ENCODE measurements at places on chromosomes 13 and 19.
A peak's percentile ranks its signal among the peaks of the same experiment; 100 is the strongest.

GRCh38 chr13:79477968-79478367 is 3.0 kb upstream of the NDFIP2 start:
- DNase-seq, result no peak

DNA sequence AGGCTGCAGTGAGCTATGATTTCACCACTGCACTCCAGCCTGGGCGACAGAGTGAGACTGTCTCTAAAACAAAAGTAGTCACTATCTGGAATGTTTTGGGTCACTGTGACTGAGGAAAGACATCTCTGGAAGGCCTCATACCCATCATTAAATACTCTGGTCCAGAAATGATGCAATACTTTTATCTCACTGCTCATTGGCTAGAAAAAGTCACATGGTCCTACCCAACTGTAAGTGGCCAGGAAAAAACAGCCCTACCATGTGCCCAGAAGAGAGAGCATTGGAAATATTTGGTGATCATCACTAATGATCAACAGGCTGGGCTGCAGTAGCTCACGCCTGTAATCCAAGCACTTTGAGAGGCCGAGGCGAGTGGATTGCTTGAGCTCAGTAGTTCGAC is 29.8 kb downstream of the PNPLA6 start:
- no peak for DNase-seq

- DNase-seq, result no peak
Measured at GRCh38 chr19:49020342-49020741, 3.5 kb upstream of the LHB start.

DNA sequence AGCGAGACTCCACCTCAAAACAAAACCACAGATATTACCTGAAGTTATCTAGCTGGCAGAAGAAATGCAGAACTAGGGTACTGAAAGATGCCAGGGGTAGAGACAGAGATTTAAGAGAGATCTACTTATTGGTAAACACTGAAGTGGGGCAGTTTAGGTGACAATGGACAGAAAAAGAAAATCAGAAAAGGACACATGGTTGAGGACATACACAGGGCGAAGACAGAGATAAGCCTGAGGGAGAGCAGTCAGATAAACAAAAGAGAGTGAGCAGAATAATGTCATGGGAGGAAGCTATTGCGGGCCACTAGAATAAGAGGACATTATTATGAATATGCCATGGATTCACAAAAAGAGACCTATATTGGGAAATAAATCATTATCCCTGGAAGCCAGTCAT is 3.3 kb downstream of the NEK5 start:
- DNase-seq, result no peak

- DNase-seq, result no peak
Measured at GRCh38 chr13:85379433-85379832, 419.8 kb downstream of the SLITRK6 start.

GRCh38 chr19:8001651-8001994 is 3.8 kb downstream of the ELAVL1 start:
- no peak for DNase-seq

GRCh38 chr13:33956346-33956745 is 138.4 kb downstream of the RFC3 start:
- DNase-seq, result no peak

GRCh38 chr19:17488593-17489391 is 18.5 kb downstream of the SLC27A1 start:
- DNase-seq, result no peak

GRCh38 chr19:15072930-15073647 is 8.9 kb upstream of the OR1I1 start:
- no peak for DNase-seq

DNA sequence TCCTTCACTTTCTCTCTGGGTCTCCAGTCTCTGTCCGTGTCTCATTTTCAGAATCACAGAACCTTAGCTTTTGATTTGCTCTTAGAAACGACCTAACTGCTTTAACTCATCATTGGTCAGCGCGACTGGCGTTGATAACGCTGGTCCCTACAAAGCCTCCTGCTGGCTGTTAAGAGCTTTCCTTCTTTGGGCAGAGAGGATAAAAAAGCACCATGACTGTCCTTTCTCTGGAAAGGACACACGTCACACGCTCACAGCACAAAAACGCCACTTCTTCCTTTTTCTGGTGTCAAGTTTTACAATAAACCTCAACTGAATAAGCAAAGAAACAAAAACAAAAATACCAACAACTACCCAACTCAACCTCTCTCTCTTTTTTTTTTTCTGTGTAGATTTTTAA is 1.7 kb upstream of the KLK12 start:
- no peak for DNase-seq

GRCh38 chr19:36460046-36460445 is 29.3 kb downstream of the ZNF566 start:
- no peak for DNase-seq

GRCh38 chr19:2610637-2611482 is 91.6 kb downstream of the GNG7 start:
- peak; percentile 77 for DNase-seq

DNA sequence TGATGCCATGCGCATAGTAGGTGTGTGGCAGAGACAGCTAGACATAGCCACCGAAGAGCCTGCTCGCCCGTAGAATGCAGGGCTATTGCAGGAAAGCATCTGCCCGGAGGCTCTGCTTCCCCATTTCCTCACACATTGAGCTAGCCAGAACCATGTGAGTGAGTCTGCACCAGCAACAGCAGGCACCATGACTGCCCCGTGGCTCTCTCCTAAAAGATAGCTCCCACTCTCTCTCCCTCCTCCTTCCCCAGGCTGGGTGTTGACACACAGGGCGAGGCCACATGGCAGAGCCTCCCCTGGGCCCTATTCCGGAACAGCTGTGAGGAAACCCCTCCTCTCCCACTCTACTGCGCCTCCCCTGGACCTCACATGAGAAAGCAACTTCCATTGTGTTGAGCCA is 52.3 kb upstream of the ATP12A start:
- DNase-seq, result no peak

DNA sequence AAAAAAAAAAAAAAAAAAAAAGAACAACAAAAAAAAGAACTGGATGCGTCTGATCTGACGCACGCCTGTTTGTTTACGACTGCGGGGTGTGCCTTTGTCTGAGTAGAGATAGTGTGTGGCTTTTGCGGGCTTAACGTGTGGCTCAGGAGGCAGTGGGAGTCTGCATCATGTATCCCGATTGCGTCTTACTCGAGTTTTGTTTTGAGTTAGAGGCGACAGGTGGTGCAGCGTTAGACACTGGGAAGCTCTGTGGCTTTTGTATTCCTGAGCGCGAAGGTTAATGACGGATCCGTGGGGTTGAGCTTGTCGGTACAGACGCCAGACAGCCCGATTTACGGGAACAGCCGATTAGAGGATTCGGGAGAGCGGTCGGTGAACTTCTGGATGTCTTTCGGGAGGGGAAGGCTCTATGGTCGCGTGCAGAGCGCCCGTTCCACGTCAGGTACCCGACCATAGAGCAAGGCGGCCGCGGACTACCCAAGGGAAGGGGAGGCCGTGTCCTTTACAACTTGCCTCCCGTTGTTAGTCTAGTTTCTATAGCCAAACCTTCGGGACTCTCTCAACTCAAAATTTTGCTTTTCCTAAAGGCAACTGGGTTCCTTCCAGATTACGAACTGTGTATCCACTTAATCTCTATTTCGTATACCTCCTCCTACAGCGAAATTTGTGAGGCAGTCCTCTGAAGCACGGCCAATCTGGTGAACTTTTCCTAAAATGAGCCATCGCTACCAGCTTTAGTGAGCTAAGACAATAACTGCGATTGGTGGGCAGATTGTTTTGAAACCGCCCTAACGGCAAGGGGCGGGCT is 926 bp upstream of the HNRNPUL1 start:
- peak; percentile 77 for DNase-seq

DNA sequence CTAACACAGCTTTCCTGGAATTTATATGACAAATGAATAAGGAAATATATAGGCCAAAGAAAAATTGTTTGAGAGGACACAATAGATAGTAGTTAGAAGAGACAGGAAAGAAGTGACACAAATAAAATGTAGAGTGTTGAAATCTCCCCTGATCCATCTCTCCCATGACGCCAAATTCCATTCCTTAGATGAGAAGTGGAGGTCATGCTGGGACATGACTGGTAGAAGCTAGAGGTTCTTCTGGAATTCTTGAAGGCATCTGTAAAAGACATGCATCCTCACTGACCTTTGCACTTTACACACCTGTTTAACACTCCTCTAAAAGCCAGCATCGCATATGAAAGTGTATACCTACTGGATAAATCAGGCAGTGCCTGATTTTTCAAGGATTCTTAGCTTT is 67.8 kb downstream of the DGKH start:
- no peak for DNase-seq

- DNase-seq, result no peak
Measured at GRCh38 chr19:2255982-2256685, at the start of gene JSRP1. JSRP1 (minus strand) TSS chr19:2256417; CDS start chr19:2255314, 1,103 bp downstream.

GRCh38 chr13:51742611-51743010 is 61.4 kb downstream of the DHRS12 start:
- no peak for DNase-seq

GRCh38 chr13:40318366-40318765 is 348.1 kb downstream of the FOXO1 start:
- no peak for DNase-seq

DNA sequence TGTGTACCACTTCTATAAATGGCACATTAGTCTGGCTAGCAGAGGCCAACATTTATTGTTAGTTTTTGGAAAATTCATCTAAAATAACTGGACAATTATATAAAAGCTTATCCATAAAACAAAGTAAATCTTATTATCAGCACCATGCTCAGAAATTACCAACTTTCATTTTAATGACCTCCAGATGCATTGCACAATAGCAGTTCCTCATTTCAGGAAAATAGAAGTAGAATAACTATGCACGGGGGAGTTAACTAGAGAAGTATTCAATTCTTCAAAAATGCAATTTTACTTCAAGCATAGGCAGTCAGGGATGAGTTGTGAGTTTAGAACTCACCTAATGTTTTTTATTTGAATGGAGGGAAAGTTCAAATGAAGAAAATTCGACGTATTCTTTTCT is 1023.5 kb downstream of the PCDH17 start:
- DNase-seq, result no peak

DNA sequence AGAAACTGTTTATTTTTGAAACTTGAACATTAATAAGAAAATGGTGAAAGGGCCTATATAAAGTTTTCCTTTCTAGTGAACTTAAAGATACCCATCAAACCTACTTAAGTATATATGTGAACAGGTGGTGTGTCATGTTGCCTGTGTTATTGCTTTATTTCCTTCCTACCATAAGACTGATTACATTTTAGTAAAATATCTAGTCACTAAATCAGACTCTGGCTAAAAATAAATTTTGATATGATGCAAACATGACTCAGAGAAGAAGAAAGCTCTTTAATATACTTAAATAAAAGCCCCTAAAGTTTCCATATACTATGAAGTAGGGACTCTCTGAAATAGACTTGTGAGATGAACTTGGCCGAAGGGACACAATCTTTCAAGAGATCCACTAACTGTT is 35.1 kb upstream of the FBXL3 start:
- DNase-seq, result no peak

- DNase-seq, result no peak
Measured at GRCh38 chr19:33726756-33727155, 69.9 kb upstream of the KCTD15 start.

DNA sequence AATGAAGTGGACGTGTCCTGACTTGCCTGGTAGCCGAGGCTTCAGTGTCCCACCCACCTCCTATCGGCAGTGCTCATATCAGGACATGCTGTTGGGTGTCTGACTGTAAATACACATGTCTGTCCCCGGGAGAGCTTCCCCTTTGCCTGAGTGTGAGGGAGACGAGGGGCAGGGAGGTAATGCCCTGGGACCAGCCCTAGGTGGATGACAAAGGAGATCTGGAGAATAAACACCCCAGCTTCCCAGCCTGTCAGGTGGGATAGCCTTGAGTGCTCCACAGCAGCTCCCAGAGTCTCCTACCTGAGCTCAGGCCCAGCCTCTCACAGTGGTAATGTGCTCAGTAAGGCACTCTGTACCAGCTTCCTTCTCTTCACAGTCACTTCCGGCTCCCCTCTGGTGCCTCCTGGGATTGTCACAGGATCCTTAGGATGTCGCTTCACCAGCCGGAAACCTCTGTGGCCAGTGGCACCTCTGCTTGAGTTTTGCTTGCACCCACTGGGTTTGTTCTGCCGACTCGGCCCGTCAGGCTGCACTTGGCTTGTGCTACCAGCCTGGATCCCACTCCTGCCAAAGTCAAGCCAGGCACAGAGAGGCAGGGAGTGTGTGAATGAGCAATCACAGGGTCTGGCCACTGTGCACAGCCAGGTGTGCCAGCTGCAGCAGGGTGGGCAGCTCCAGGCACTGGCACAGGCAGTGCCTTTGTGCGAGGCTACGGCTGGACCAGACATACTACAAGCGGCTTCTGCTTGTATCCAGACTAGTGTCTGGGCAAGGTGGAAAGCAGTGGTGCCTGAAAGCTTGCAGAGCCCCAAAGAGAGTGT is 54.4 kb upstream of the RGCC start:
- no peak for DNase-seq

GRCh38 chr13:49258089-49258796 is 10.5 kb downstream of the CDADC1 start:
- no peak for DNase-seq

- no peak for DNase-seq
Measured at GRCh38 chr19:31342926-31343325, 6.3 kb downstream of the TSHZ3 start.

DNA sequence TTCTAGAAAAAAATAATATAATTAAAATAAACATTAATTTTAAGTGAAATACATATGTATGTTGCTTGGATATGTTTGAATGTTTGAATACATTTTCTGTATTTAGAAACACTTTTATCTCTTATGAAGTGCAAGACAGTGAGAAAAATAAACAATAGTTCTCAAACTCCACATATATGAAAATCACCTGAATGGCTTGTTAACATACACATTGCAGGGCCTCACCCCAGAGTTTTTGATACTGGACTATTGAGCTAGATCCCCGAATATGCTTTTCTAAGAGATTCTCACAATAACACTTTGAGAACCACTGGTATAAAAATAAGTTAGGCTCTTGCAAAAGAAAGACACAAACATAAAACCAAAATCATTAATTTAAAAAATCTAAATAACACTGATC is 1570.3 kb upstream of the PRR20A start:
- no peak for DNase-seq

DNA sequence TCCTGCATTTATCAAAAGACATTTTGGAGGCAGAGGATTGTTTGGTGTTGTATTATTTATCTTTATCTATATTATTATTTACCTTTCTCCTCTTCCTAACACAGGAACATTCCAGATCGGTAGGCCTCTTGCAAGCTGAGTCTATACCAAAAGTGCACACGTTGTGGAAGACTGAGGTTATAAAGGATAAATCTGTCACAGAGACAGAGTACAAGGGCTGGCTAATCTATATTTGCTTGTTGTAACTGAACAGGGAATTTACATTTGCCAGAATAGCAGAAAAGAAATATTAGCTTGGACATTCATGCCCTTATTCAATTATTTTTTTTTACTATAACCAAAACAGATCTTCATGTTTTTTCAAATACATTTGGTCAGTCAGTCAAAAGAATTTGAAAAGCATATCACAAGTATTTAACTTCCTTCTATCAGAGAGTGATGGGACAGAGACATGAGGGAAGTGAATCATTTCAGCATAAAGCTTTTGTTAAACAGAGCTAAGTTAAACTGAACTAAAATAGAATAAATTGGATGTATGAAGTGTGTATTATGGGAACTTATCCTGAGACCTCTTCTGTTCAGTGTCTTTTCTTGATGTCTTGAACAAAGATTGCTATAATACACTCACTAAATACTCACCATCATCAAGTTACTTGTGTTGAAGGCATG is 352.5 kb downstream of the DNAJC15 start:
- no peak for DNase-seq
